ENCODE measurements at places on chromosomes 11 and 22.

DNA sequence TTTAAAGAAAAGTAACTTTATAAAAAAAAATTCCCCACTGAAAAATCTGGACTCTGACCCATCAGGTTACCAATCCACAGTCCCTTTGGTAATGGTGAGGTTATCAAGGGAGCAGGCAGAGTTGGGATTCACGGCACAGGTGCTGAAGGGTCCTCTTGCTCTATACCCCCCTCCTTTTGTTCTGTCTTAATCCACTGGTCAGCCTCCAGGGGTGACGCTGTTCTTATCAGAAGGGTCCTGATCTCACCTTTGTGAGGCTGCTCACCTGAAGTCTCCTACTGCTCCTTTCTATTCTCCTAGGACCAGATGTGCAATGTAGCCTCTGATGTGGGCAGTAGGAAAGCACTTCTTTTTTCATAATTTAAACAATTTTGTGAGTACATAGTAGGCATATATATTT, 80.6 kb upstream of the E2F8 start:
- no peak for DNase-seq

- DNase-seq = no peak
These were observed 56.6 kb upstream of the FDX1 start for GRCh38 chr11:110373051-110373702.

GRCh38 chr11:130437848-130438247, 9.4 kb upstream of the ADAMTS8 start:
- DNase-seq = no peak

DNA sequence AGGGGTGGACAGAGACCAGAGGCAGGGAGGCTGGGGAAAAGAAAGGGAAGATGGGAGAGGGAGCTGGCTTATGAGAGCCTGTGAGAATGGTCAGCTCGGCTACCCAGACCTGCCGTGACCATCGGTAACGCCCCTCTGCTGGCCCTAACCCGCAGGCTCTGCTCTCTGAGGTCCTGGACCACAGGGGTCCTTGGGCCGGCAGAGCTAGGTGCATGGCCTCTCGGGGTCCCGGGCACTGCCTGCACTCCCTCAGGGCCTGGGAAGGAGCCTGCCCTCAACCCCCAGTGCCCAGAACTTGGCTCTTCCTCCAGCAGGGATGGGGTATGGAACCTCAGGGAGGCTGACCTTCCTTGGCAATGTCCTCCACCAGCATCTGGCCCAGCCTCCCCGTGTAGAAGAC, 13.2 kb downstream of the GGT5 start:
- DNase-seq = no peak

Measured in stimulated activated CD4-positive, alpha-beta T cell treated with anti-CD3 and anti-CD28 coated beads, Interleukin-4, amount 100 ng/mL, for 1 hour (primary cell).